ENCODE measurements at places on chromosomes 16 and 17. TPM values are rescaled to one million over a fixed set of nuclear protein-coding genes. Genes with fewer than 3 reads are reported as not detected.
A peak's percentile ranks its signal among the peaks of the same experiment; 100 is the strongest.

Gene JPH3
- 7.4 TPM for total RNA-seq

Gene OTOP3
- not detected for total RNA-seq

Gene G6PC1
- not detected for total RNA-seq

Gene IGSF6
- total RNA-seq: not detected

Gene CACNG5
- total RNA-seq: not detected

Gene SAP30BP
- total RNA-seq: 118 TPM

DNA sequence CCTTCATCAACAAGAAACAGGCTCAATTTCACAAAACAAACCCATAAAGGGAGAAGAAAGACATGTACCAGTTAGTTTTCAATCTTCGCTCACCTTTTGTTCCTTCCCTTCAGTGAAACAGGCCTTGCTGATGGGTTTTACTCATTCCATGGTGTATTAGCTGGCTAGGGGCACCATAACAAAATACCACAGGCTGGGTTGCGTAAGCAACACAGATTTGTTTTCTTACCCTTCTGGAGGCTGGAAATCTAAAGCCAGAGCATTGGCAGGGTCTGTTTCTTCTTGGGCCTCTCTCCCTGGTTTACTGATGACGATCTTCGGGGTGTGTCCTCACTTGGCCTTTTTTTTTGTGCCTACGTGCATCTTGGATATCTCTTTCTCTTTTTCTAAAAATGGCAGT lies 383.4 kb upstream of the RBFOX1 start:
- DNase-seq: peak; percentile 61

DNA sequence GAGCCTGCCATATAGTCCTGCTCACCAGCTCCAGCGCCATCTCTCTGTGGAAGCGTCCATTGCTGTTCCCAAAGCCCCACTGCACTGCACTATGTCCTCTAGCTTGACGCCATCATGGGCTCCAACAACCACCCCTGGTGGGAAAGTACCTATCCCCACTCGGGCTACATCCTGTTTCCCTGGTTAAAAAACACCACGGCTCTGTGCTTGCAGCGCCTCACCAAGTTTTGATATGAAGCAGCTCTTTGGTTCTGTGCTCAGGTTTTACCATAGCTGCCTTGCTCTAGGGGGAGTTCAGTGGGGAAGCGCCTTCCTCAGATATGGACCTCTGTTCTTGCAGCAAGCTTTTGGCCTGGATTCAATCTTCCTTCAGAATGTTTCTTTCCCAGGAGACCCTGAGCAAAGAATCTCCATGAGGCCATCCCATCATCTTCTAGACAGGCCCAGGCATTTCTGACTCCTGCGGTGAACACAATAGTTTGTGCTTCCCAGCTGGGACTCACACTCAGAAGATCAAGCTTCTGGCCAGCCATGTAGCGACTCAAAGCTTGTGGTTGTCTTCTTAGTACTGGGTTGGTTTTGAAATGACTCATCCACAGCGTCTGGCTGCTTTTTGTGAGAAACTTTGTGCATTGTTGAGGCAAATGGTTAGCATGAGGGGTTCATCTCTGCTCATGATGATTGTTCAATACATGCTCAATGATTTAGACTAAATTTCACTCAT lies 39.5 kb downstream of the DYNLRB2 start:
- peak; percentile 43 for DNase-seq

DNA sequence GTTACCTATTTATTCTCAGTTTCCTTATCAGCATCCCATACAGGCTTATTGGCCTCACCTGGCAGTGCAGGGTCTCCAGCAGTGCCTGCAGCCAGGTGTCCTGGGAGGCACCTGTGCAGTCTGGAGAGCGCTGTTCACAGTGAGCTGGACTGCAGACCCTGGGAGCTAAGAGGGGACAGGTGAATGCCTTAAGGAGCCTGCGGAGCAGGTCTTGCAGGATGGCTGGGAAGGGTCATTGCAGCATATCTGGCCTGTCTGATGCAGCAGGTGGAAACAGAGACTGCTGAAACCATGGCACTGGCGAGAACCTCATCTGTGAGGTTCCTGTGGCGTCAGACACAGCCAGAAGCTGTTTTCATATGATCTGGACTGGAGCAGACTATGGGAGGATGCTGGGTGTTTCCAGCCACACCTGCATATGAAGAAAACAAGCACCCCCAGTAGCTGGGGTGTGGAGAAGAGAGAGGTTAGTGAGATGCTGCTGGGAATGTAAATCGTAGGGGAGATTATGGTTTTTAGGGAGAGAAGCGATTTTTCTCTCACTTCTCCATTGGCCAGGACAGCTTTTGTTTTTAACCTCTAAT lies 77.0 kb downstream of the NTN1 start:
- DNase-seq: no peak

DNA sequence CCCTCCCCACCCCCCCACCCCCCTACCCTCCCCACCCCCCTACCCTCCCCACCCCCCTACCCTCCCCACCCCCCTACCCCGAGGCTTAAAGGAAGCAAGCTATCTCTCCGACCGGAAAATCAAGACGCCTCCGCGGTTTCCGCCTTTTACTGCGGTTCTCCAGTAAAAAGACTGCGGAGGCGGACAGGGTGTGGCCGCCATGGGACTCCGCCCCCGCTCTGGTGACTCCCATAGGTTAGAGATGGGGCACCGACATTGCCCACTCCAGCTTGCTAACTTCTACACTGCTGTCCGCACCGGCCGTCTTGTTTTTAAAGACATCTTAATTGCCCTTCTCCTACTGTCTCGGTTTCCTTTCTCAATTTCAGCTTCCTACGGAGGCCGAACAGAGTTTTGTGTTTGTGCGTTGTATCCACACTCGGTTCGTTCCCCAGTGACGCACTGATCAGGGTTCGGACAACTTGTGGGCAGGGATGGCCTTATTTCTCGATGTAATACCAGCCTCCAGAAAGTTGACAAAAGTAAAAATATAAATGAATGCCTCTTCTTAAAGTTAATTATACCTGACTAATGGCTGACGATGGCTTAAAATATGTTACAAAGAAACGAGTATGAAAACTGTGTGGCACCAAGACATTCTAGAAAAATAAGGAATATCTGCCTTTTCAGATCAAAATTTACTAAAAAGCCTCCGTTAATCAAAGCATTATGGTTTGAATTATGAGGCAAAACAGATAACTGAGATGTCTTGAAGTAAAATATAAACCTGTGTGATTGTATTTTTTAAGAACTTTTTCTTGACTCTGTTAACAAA lies 1.1 kb upstream of the ZNF200 start:
- DNase-seq: no peak

DNA sequence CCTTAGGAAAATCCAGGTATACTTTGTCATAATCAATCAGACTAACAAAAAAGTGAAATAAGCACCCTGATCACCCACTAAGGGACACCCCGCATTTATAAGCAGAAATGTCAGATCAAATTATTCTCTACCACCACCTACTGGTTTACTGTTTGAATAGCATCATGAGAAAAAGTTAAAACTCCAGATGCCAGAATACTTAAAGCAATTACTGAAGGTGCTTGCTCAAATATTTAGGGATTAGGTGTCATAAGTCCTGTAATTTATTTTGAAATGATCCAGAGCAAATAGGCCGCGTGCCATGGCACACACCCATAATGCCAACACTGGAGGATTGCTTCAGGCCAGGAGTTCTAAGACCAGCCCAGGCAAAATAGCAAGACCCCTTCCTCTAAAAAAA lies 2.3 kb downstream of the TOP2A start:
- no peak for DNase-seq

GRCh38 chr17:29073045-29073444 lies 30.1 kb downstream of the PIPOX start:
- no peak for DNase-seq

GRCh38 chr16:64882078-64882784 lies 239.6 kb downstream of the CDH11 start:
- no peak for DNase-seq

GRCh38 chr16:51149721-51150164 lies 1.3 kb downstream of the SALL1 start:
- peak; percentile 29 for DNase-seq

DNA sequence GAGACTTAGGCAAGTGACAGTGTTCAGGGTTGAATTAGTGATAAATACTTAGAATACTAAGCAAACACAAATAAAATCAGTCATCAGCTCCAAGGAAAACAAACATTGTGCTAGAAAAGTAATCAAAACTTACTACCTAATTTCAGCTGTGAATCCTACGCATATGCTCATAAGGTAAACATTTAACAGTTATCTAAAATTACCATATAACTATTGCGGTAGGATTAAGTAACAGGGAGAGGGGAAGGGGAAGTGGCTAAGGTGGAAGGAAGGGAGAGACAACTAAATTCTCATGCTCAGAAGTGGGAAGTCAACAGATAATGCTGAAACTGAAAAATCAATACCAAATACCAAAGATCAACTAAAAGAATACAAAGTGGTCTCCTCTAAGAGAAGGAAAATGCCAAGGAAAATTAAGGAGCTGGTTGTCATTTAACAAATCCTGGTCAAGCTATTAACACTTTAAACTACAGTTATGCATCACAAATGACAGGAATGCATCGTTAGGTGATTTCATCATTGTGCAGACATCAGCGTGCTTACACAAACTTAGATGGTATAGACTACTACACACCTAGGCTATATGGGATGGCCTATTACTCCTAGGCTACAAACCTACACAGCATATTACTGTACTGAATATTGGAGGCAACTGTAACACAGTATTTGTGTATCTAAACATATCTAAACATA lies 20.0 kb downstream of the USP32 start:
- no peak for DNase-seq

DNA sequence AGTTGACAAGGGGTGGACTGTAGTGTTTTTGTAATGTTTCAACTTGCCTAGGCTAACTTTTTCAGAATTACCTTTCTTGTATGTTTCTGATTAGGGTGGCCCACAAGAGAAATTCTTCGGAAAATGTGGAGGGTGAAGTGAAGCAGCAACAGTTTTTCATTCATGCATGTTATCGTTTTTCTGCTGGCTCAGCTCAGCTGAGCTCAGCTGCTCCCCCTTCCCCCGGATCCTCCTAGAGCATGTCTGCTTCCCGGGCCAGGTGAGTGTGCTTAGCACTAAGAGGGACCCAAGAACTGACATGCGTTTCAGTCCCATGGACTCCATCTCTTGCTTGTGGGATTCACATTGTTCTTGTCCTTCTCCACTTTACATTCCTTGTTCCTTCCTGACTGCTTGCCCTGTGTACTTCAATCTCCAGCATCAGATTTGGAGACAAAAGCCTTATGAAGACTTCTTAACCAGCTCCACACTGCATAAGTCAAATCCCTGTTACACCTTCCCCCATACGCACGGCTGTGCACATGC lies 33.6 kb downstream of the SCPEP1 start:
- no peak for DNase-seq
